ENCODE measurements at places on chromosomes 3 and 15.

DNA sequence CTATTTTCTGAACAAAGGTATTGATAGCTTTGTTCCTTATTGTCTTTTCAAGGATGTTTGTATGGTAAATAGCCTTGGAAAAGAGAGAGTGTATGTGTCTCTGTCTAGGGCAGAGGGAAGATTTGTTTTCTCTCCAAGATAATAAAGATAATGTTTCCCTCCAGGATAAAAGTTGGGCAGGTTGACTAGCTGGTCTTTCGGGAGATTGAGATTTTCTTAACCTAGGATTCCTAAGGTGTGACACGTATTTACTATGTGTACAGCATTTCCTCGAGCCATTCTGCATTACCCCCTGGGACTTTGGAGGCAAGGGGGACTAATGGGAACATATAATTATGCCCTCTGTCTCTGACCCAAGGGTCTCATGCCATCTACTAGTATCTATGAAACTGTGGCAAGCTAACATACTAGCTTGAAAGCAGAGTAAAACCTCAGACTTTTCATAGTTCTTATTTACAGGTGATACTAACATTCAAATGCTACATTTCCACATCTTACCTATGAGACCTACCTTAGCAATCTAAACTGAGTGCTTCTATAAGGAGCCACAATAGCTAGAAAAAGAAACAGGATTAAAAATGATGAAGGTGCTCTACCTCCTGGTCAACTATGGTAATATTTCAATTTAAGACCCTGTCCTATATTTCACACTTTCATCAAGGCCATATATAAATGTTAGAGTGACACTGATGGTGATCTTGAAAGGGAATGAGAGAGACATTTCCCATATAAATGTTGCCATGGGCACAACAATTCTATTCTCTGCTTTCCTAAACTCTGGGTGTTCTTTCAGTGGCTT lies 252.9 kb upstream of the CBLB start:
- DNase-seq, result no peak

- DNase-seq, result no peak
Observed at GRCh38 chr3:72303926-72304325, 519.0 kb upstream of the PROK2 start.

GRCh38 chr15:62875626-62876021 lies 166.9 kb upstream of the TPM1 start:
- no peak for DNase-seq

GRCh38 chr15:59312205-59312604 lies 60.5 kb downstream of the MYO1E start:
- no peak for DNase-seq

Data from activated CD8-positive, alpha-beta memory T cell treated with anti-CD3 and anti-CD28 coated beads, Interleukin-2, amount 50 U/mL, for 48 hours (primary cell).